Activated CD4-positive, alpha-beta T cell treated with anti-CD3 and anti-CD28 coated beads for 4 hours (primary cell): ENCODE measurements at places on chromosomes 7 and 10.

DNA sequence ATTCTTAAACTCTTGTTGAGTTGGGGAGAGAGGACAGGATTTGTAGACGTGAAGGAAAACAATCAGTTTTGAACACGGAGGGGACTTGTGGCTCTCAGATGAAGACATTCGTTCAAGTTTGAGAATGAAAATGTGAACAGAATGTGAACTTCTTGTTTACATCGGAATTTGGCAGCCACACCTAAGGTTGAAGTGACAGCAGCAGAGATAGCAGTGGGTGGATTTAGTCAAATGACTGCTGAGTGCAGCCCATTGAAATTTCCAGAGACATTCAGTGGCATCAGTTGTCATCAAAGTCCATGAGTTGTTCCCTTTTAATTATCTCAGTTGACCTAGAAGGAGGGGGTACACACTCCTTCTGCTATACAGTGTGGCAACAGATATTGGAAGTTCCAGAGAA lies 280.0 kb downstream of the SEMA3D start:
- no peak for DNase-seq

DNA sequence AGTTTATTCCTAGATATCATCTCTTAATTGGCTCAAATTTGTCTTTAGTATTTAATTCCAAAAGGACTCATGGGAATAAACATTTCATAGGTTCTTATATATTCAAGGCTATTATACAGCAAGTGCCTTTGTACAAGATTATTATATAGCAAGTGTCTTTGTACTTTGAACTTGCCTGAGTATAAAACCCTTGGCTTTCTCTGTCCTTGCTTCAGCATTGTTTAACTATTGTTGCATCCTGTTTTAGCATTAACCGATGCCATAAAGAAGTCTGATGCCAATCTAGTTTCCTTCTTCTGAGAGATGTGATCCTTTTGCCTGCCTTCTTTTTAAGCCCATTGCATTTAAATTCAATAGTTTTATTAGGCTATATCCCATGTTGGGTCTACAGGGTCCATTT lies 270.0 kb downstream of the NEBL start:
- DNase-seq, result no peak

DNA sequence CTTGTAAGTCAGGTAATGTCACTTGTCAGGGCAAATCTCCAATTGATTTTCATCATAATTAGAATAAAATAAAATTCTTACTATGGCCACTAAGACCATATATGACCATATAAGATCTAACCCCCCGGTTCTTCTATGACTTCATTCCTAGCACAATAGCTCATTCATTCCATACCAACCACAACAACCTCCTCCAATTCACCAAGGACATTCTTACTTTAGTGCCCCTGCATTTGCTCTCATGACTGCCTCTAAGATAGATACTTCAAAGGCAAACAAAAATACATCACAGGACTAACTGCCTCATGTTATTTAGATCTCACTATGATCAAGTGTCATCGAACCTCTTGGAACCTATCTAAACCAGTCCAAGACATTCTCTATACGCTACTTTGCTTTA lies 90.8 kb downstream of the SNX13 start:
- no peak for DNase-seq

DNA sequence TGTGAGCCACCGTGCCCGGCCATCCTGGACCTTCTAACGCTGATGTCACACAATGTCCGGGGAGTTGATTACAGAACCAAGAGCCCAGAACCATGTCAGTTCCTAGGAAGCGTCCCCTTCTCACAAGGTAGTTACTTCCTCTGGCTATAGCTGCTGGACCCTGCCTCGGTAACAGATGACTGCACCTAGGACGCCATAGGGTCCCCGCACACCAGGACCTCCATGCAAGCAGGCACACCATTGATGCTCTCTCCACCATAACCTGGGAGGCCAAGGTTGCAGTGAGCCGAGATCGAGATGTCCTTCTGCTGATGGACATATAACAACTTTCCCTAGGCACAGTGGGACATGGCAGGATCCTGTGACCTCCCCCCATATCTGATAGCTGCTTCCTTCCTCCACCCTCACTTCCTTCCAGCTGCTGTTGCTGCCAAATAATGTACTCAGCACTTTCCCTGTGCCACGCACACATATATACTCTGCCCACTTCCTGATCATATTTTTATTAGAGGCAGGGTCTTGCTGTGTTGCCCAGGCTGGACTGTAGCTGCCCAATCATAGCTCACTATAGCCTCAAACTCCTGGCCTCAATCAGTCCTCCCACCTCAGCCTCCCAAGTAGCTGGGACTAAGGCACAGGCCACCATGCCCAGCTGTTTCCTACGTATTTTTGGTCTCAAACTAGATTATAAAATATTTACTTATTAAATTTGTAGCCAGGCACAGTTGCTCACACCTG lies 3.5 kb upstream of the SNX8 start:
- no peak for DNase-seq

GRCh38 chr10:6978187-6978627 lies 398.1 kb upstream of the PRKCQ start:
- DNase-seq, result no peak

- no peak for DNase-seq
Observed at GRCh38 chr7:37216156-37216852, 232.4 kb downstream of the ELMO1 start.

- no peak for DNase-seq
Observed at GRCh38 chr10:44993922-44994751, 6.6 kb upstream of the ZNF22 start.

DNA sequence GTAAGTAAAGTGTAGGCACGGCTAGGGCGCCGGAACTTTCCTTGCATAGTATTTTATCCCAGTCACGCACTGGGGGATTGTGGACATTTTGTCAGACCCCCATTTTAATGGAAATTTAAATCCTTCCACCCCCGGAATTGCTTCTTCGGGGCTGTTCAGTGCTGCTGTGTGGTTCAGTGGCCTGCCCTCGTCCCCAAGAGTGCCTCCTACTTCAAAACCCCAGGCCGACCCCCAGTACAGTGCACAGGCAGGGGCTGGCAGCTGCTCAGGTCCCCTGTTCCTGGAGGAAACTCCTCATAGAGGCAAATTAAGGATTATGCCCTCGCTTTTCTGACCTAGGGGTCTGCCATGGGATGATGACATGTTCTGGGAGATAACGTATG lies 94.5 kb downstream of the PTPRE start:
- DNase-seq, result no peak

GRCh38 chr10:124721330-124722045 lies 22.7 kb downstream of the FAM53B start:
- no peak for DNase-seq

GRCh38 chr10:129870961-129871621 lies 93.0 kb downstream of the EBF3 start:
- DNase-seq, result no peak

DNA sequence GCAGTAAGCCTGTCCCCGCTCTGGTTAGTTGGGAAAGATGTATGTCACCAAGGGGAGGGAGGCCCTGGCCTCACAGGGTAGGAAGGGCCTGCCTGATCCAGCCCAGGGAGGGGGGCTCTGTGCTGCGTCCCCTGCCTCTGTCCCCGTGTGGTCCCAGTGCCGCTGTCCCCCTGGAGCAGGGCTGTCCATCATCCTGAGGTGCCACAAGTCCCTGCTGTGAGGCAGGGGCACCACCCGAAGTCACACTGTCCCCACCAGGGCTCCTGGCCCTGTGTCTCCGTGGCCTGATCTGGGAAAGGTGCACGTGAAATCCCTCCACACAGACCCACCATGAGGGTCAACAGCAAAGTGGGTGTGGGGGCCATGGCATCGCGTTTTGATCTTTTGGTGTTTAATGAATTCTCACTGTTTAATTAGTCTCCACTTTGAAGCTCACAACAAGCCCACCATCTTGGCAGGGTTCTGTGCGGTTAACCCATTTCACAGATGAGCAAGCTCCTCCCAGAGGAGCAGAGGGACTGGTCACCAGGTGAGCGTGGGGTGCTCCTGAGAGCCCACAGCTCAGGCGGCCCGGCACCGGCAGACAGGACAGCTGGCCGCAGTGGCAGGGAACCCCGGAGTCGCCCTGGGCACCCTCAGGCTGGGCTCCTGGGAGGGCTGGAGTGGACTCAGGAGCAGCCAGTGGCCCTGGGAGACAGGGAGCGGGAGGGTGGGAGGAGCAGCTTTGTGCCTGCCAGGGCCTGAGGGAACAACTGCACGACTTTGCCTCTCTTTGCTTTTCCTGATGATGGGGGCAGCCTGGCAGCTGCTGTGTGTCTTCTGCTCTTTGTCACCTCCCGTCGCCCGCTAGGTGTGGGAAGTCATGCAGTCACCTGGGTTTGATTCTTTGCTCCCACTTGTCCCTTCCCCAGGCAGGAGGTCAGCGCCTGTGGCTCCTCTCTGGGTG lies 12.0 kb upstream of the CRYGN start:
- DNase-seq, result no peak

DNA sequence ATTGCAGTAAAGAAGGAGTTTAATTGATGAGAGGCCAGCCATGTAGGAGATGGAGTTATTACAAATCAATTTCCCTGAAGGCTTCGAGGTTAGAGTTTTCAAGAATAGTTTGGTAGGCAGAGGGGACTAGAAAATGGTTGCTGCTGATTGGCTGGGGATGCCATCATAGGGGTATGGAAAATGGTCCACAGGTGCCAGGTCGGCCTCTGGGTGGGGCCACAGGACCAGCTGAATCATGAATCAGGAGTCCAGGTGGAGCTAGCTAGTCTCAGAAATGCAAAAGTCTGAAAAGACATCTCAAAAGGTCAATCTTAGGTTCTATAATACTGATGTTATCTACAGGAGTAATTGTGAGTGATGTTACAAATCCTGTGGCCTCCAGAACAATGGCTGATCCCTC lies 714.0 kb upstream of the GHITM start:
- no peak for DNase-seq

GRCh38 chr7:2661602-2662272 lies 26.3 kb upstream of the AMZ1 start:
- DNase-seq, result no peak

DNA sequence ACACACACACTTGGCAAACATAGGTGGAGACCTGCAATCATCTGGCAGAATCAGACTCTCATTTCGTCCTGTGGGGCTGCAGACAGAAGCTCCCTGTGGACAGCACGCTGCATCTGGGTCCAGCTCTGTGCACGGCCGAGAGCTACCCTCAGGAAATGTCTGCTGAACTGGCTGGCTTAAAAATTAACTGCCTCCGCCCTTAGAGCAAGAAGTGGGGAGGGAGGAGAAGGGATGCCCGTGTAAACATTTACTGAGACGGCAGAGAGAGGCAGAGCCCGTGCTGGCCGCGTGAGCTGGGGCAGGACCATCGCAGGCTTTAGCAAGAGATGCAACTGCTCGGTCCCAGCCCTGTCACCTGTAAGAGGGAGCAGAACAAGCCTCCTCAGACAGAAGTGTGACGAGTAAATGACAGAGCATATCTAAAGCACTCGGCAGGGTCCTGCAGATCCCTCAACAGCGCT lies 81.8 kb downstream of the TNS3 start:
- DNase-seq, result no peak

- DNase-seq, result no peak
Observed at GRCh38 chr10:124280916-124281315, 137.8 kb downstream of the OAT start.

DNA sequence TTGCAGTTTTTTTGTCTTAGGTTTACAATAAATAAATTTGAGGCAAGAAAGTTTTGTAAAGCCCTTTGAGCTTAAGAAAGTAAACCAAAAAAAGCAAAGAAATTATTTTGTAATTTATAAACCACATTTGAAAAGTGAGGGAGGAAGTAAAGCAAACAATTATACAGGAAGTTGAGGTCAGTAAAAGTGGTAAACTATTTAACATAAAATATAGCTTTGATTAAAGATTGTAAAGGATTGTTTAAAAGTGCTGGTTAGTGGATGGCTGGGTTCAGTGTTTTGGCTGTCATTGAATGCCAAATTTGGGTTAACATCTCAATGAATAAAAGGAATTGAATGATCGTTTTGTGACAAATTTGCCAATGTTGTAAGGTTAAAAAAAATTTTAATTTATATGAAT lies 9.9 kb downstream of the SOSTDC1 start:
- no peak for DNase-seq

DNA sequence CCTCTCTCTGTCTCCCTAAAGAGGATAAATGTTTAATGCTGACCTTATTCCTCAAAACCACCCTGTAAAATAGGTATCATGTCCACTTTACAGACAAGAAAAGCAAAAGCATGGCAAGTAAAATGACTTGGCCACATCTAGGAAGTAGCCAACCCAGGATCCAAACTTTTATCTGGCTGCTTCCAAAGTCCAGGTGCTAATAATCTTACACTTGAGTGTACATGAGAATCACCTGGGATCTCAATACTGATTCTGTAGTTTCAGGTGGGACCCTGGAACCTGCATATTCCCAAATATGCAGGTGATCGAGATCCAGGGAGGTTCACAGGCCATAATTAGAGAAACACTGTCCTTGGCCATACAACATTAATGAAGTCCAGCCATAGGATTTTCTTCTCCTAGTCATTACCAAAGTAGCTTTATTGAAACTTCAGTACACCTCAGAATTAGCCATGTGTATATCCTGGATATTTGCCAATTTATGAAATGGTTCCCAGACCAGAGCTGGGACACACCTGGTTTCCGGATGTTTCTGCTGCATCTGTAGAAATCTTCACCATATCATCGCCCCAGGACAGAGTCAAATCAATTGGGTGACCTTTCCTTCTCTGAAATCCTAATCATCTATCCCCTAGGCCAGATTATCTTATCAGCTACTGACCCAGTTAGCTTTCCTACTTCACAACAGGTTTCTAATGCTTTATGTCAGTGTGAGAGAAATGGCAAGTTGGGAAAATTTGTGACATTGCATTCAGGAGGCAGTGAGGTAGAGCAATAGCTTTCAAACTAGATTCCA lies 119.1 kb upstream of the KMT2E start:
- no peak for DNase-seq

DNA sequence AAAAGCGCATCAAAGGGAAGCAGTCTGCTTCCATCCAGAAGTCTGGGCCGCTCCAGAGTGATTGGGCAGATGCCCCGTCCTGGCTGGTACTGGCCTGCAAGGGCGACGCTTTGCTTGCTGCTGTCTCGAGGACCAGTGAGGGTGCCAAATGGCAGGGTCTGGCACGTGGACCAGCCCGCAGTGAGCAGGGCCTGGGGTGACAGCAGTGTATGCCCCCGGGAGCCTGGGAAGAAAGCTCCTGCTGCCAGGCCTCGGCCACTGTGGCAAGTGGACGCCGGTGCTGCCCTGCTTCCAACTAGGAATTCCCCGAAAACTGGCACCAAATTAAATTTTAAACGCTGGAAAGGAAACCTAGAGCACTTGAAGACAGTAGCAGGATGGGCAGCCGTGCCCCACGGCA lies 357.0 kb upstream of the MKI67 start:
- no peak for DNase-seq

- no peak for DNase-seq
Observed at GRCh38 chr10:36423821-36424248, 701.6 kb upstream of the ANKRD30A start.

GRCh38 chr10:32413513-32413912 lies 32.4 kb upstream of the CCDC7 start:
- peak; percentile 27 for DNase-seq

- DNase-seq, result no peak
Observed at GRCh38 chr10:13827076-13827797, 240.5 kb downstream of the PRPF18 start.

DNA sequence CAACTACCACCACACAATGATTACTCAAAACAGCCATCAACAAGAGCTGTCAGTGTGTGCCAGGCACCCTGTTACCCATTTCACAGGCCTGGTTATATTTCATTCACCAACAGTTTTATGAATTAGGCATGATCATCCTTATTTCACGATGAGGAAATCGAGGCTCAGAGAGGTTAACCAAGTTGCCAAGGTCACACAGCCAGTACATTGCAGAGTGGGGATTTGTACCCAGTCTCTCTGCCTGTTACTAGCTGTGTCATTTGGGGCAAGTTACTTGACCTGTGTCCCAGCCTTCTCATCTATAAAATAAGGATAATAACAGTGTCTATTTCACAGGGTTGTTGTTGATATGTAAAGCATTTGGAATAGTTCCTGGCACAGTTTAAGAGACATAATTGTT lies 97.2 kb downstream of the COL13A1 start:
- no peak for DNase-seq
